Cerebellar nuclear complex (tissue), 1 donor: ENCODE measurements at places on chromosomes 1 and 21.

DNA sequence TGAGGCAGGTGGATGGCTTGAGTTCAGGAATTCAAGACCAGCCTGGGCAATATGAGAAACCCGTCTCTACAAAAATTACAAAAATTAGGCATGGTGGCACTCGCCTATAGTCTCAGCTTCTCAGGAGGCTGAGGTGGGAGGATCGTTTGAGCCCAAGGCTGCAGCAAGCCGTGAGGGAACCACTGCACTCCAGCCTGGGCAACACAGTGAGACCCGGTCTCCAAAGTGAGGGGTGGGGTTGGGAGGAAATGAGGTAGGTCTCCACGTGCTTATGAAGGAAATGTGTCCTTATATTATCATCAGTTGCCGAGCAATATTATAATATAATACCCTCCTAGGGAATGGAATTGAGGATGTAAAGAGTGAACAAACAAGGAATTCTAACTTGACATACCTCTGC is 2.7 kb downstream of the TMEM50B start:
- DNase-seq: no peak

GRCh38 chr1:205950280-205950679 is 7.0 kb upstream of the SLC26A9 start:
- no peak for DNase-seq

DNA sequence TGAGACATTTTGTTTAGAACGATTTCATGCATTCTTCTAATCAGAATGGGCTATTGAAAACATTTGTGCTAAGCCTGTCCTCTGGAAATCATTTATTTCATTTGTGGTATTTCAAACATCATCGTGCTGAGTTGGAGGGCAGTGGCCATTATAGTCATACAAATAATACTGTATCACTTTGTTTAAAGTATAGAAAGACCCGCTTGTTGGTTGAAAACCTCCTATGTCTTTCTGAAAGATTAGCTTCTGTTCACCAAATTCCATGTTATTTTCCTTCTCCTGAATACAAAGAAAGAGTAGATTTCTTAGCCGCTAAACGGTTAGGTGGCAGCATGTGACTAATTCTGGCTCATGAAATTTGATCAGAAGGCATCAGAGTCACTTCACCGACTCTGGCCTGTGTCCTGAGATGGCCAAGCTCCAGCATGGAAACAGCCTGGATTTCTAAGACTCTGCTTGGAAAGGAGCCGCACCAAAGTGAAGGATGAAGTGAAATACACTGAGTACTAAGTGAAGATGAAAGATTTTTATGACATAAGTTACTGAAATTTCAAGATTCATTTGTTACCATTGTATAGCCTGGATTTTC is 355.1 kb downstream of the USP25 start:
- DNase-seq: peak; percentile 73

DNA sequence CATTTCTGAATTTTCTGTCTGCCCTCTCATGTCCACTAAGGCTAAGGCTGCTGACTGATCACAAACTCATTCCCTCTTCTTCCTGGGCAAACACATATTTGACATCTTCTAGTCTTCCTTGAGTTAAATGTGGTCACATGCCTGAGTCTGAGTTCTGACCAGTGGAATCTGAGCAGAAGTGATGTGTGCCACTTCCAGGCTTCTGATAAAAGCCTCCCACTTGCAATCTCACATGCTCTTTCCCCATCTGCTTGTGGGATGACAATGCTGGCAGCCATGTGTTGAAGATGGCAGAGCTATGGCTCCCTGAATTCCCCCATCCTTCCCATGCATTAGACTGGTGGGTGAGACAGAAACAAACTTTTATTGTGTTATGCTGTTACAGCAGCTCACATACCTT is 149.9 kb upstream of the ZNF648 start:
- DNase-seq: no peak

- no peak for DNase-seq
Observed at GRCh38 chr1:109754738-109755137, 9.0 kb downstream of the EPS8L3 start.

DNA sequence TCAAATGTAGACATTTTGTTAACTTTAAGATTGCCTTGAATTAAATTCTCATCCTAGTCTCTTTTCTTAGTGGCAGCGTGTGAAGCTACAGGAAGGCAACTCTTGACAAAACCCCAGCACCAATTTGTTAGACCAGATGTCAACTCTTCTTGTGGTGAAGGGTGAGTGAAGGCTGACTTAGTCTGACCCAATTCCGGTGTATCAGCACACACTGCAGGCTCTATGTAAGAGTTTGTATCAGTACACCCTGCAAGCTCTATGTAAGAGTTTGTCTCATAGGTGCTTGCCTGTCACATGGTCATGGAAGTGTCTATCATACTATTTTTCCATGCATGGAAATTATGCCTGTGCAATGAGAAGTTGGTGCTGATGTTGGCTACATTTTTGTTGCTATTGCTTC is 16.8 kb downstream of the CR2 start:
- no peak for DNase-seq

- DNase-seq: no peak
Observed at GRCh38 chr1:151711044-151711800, 5.4 kb downstream of the CELF3 start.

DNA sequence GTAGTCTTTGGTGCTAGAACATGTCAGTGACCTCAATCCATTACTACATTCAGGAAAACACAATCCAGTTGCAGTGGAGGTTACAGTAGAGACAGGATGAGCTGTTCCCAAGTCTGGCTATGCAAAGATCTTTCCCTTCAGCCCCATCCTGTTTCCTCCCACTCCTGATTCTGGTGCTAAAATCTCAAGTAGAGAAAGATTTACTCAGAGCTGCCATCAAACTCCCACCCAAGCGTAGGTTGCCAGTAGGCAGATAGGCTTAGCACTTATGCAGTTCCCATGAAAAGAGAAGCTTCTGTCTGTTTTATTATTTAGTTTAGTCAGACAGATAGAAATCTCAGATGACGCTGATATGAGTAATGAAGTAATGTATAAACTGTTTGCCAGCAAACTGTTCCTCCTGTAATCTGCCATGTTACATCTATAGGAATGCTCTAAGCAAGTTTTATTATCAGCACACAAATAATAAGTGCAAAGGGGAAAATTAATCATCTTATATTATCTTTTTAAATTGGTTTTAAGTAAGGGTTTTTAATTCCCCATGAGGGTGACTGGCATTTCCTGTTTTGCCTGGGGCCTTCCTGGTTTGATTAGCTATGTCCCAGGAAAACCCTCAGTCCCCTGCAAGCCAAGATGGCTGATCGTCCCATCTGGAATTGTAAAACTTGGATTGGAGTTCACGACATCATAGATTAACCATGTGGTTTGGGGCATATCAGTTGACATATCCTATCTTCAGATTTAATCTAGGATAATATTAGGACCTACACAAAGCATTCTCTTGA is 188.3 kb upstream of the PALMD start:
- no peak for DNase-seq

DNA sequence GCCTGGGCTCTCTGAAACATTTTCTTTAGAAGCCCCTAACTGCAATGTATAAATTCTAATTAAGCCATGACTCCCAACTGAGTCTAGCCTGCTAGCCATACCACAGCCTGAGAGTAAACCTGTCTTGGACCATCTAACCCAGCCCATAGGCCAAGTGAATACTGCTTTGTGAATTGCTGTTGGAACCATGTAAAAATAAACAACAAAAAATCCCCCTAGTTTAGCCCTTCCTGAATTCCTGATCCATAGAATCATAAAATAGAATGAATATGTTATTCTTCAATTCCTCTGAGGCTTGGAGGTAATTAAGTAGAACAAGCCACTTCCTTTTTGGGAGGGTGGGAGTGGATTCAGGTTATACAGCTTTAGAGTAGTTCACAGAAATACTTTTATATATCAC is 1496.4 kb downstream of the MRPL39 start:
- DNase-seq: no peak

DNA sequence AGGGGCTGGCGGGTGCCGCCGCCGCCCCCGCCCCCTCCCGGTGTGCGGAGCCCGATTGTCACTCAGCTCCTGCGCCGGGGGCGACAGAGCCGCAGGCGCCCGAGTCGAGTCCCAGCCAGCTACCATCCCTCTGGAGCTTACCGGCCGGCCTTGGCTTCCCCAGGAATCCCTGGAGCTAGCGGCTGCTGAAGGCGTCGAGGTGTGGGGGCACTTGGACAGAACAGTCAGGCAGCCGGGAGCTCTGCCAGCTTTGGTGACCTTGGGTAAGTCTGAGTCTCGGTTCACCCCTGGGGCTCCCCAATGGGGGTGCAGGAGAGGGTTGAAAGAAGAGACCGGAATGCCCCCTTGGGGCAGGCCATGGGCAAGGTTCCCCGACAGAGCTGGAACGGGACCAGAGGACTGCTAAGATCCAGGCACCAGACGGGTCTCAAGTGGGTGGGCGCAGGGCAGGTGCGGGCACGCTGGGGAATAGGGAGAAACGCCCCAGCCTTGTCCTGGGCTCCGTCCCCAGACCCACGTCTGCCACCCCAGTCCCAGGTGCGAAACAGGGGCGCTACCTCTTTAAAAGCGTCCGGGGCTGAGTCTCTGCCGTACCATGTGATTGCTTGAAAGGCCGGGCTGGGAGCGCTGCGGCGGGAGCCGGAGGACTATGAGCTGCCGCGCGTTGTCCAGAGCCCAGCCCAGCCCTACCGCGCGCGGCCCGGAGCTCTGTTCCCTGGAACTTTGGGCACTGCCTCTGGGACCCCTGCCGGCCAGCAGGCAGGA is at the start of gene ADORA1:
ADORA1 (plus strand) TSS at position 61 of the 765 bp plus-strand sequence. CDS start 1,116 bp downstream, outside the sequence.
- peak; percentile 50 for DNase-seq

DNA sequence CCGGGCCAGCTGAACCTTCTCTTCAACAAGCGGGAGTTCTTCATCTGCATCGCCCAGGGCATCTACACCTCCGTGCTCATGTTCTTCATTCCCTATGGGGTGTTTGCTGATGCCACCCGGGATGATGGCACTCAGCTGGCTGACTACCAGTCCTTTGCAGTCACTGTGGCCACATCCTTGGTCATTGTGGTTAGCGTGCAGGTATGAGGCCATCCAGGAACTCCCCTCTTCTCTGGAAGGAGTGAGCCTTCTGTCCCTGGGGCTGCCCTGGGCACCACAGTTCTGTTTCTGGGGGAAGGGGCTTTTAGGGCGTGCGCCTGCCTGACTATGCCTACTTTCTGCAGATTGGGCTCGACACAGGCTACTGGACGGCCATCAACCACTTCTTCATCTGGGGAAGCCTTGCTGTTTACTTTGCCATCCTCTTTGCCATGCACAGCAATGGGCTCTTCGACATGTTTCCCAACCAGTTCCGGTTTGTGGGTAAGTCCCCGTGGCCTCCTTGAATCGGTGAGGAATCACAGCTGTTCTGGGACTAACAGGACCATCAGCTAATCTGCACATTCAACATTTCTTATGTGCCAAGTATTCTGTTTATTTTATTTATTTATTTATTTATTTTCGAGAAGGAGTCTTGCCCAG is 21.1 kb downstream of the ATP8B2 start:
- DNase-seq: no peak

GRCh38 chr1:221923929-221924598 is 182.2 kb upstream of the DUSP10 start:
- no peak for DNase-seq

GRCh38 chr1:147539122-147539575 is 2.2 kb upstream of the BCL9 start:
- no peak for DNase-seq

DNA sequence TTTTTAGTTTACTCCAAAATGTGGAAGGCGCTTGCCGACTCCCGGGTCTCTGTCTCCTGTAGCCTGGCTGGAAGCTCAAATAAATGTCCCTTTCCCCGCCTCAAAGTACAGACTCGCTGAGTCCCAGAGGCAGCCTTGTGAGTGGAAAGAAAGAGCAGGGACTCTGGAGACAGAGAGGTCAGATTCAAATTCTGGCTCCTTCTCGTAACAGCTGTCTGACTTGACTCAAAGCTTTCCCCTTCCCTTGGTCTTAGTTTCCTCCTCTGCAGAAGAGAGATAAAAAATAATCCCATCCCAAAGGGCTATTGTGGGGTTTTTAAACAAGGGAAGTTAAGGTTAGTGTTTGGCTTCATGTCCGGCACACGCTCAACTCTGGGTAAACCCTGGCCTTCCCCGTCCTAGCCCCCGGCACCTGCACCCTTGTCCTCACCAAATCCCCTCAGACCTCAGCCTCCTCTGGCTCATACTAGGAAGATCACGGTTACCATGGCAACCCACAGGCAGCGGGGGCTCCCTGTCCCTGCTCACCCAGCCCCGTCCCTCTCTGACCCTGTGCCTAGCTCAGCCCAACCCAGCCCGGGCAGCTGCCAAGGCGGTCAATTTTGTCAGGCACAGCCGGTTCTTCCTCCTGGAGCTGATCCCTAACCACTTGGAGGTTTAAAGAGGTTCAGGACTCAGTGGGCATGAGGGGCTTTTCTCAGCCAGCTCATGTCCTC is 49.2 kb upstream of the IGSF21 start:
- DNase-seq: no peak

- DNase-seq: no peak
Observed at GRCh38 chr21:44485254-44485793, 30.0 kb downstream of the LRRC3 start.

DNA sequence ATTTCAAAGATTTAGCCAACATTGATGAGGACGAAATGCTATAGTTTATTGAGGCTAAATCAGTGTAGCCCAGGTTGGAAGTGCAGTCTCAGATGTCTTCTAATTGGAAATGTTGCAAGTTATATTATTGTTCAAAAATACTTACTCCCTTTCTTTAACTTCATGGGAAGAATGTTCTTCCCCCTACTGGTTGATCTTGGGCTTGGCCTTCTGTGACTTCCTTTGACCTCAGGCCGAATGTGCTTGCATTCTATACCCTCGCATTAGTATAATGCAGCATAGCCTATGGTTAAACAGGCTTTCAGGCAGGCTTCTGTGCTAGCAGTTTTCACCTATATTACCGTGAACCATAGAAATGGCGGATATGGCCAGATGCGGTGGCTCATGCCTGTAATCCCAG is 77.3 kb downstream of the RPE65 start:
- no peak for DNase-seq

DNA sequence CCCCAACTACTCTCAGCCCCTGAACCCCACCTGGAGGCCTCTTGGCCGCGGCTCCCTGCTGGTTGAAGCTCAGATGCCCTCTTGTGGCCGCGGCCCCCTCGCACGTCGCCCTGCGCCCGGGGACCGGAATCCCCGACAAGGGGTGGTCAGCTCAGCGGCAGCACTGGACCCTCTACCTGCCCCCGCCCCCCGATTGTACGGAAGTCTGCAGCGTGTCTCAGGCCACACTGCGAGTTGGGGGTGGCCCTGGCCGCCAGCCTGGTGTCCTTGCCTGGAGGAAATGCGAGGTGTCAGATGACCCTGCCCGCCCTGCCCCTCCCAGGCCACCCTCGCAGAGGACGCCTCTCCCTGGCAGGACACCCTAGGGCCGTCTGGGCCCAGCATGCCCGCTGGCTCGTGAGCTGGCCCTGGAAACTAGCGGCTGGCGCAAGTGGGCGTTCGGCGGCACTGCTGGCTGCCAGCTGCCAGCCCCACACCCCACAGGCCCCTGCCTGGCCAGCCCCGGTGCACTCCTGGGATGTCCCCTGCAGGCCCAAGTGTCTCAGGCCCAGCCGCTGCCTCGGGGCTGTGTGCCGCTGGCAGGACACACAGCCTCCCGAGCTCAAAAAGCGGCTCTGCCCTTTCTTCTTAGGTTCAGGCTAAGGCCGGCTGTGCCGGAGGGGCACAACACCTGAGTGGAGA is 60.8 kb downstream of the EDN2 start:
- no peak for DNase-seq

DNA sequence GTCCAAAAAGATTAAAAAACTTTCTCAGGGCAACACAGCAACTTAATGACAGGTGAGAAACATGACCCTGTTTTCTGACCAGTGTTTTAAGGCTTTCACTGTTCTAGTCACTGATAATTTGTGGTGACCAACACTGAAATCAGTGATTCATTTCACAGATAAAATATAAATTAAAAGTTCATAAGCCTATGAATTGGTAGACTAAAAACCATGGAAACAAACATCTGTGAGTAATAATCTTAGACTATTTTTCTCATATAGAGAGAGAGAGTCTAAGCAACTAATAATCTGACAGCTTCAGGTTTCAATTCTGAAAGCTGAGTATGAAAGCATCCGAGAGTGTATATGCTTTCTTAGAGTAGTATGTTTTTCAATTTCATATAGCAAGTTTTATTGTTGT is 536.9 kb downstream of the ADGRL2 start:
- no peak for DNase-seq
